Activated CD4-positive, alpha-beta memory T cell treated with anti-CD3 and anti-CD28 coated beads for 36 hours (primary cell): ENCODE measurements at places on chromosomes 13 and 19. TPM values are rescaled to one million over a fixed set of nuclear protein-coding genes. Genes with fewer than 3 reads are reported as not detected.

- DNase-seq, result no peak
- H3K4me1 ChIP-seq, result peaks cover 35% of the 10 kb centered on the region
- no peaks in the 10 kb centered on the region for H3K27me3 ChIP-seq
These were observed 151.4 kb downstream of the PDS5B start for GRCh38 chr13:32737679-32738078.

DNA sequence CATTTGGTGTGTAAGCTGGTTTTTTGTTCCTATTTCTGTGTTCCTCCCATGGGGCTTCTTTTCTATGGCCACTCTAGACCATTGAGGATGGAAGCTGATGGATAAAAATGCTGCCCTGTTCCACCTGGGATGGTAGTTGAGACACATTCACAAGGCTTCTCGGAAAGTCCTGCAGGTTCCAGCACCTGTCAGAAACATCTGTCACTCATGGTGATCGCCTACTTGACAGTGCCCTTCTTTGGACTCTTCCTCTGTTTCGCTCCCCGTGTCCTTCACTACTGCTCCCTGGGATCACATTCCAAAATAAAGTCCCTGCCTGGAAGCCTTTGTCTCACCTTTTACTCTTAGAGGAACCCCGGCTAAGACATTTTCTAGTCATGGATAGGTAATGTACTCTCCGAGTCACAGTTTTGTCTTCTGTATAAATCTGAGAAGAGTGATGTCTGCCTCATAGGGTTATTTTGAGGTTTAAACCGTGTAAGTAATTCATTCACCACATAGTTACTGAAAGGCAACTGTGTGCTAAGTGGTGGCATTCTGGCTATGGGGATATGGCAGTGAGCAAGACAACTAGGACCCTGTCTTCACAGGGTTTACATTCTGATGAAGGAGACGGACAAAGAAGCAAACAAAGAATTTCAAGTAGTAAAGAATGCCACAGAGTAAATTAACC, 21.0 kb downstream of the UBAC2 start:
- H3K27me3 ChIP-seq, result no peaks in the 10 kb centered on the region
- peak overlapping the region; percentile 18 for H3K27ac ChIP-seq
- DNase-seq, result no peak
- H3K4me3 ChIP-seq, result no peak overlapping the region

DNA sequence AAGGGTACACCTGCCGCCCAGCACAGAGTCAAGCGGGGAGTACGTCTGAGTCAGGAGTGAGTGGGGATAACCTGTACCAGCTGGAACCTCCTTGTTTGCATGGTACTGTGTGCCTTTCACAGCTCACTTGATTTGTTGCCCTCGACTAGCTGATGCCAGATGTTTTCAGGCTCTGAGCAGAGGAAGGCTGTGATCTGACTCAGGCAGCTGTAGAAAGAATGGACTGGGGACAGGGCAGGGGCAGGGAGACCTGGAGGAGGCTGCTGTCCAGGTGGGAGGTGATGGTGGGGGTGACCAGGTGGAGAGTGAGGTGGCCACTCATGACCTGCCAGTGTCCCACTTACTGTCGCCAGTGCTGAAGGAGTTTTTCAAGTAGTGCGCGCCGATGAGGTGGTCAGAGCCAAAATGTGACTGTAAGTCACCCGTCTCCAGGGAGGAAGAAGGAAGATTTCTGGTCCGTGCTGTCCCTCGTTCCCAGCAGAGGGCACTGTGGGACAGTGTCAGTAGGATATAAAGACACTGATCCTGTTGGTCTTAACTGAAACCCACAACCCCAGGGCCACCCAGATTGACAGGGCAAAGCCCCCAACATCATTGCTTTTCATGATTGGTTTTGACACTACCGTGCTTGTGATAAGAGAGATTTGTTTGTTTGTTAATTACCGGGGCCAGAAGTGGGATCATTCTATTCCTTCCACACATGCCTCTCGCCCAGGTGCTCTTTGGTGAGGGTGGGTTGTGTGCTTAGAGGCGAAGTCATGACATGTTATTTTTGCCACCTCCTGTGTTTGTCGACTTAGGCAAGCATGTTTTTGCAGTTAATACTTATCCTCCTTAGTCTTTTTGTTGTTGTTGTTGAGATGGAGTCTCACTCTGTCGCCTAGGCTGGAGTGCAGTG, 128.4 kb downstream of the DPF1 start:
- H3K36me3 ChIP-seq, result peaks cover 16% of the 10 kb centered on the region
- no peak overlapping the region for H3K4me3 ChIP-seq
- H3K27ac ChIP-seq, result no peak overlapping the region
- H3K27me3 ChIP-seq, result no peaks in the 10 kb centered on the region

DNA sequence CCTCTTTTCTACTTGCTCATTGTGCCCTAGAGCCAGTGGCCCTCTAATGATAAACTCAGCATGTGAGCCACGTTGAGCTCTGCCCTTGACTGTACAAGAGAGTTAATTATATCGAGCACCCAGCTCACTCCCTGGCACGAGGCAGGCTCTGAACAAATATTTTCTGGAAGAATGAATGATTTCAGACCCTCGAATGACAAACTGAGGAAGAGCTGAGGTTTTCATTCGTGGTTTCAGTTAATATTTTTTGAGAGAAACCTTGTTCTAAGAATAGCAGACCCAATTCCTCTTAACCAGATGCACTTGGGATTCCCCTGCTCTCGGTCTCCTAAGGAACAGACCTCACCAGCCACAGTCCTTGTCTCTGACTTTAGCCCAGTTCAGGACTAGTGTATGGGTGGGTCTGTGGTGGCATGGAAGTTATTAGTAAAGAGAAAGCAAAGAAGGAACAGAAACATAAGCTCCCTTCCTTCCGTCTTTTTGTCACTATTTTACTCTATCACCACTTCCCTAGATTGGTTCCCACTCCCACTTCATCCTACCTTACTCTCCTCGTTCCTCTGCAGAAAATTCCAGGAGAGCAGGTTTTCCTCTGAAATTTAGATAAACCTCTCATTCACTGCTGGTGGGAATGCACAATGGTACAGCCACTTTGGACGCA, 22.1 kb upstream of the WDFY2 start:
- DNase-seq, result peak; percentile 31
- H3K27me3 ChIP-seq, result peaks cover 4% of the 10 kb centered on the region
- H3K36me3 ChIP-seq, result no peaks in the 10 kb centered on the region
- peaks cover 18% of the 10 kb centered on the region for H3K4me1 ChIP-seq
- H3K4me3 ChIP-seq, result no peak overlapping the region
- H3K27ac ChIP-seq, result no peak overlapping the region

DNA sequence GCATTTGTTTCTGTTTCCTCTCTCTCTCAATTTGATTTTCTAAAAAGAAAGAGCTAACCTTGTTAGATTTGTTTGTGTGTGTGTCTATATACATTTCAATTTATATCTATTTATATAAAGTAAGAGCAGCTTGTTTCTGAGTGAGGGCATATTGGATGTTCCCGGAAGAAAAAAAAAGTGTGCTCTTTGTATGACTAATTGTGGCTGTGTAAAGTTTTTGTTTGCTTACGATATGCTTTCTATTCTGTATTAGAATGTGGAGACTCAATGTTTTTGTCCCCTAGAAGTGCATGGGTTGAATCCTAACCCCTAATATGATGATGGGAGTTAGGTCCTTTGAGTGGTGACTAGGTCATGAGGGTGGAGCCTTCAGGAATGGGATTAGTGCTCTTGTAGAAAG, 66.6 kb upstream of the C1QTNF9B start:
- DNase-seq, result no peak
- no peaks in the 10 kb centered on the region for H3K36me3 ChIP-seq
- peak overlapping the region; percentile 68 for H3K27ac ChIP-seq
- H3K4me3 ChIP-seq, result no peak overlapping the region
- H3K4me1 ChIP-seq, result peaks cover 38% of the 10 kb centered on the region
- no peaks in the 10 kb centered on the region for H3K27me3 ChIP-seq

- no peaks in the 10 kb centered on the region for H3K36me3 ChIP-seq
- no peaks in the 10 kb centered on the region for H3K27me3 ChIP-seq
- peaks cover 33% of the 10 kb centered on the region for H3K4me1 ChIP-seq
- DNase-seq, result no peak
These were observed 10.6 kb downstream of the ATP11A start for GRCh38 chr13:112700291-112701060.

- peak; percentile 42 for DNase-seq
- H3K27ac ChIP-seq, result peak overlapping the region; percentile 96
- H3K36me3 ChIP-seq, result peaks cover 75% of the 10 kb centered on the region
- no peaks in the 10 kb centered on the region for H3K27me3 ChIP-seq
- no peak overlapping the region for H3K4me3 ChIP-seq
These were observed 6.0 kb upstream of the CCDC97 start for GRCh38 chr19:41303954-41304353.

DNA sequence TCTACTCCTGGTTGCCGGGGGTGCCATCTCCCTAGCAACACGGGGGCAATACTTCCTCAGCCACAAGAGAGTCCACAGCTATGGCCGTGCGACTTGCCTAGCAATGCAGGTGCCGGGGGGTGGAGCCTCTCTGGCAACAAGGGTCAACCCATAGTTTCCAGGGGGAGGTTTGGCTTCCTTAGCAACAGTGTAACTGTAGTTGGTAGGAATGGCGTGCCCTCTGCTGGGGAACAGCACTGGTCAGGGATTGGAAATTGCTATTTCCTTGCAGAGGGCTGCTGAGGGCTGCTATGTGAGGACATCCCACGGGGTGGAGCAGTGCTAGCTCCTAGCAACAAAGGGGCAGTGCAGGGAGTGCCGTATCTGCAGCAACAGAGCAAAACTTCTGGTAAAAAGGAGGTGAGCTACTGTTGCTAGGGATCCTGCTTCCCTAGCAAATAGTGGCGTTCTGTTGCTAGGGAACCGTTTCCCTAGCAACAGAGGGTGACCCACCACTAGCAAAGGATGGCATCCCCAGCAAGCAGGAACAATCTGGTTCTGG, 7.0 kb upstream of the TMC4 start:
- no peak overlapping the region for H3K4me3 ChIP-seq
- DNase-seq, result no peak
- no peaks in the 10 kb centered on the region for H3K4me1 ChIP-seq
- H3K36me3 ChIP-seq, result peaks cover 33% of the 10 kb centered on the region

GRCh38 chr13:49218493-49219051, 1.6 kb upstream of the MLNR start:
- H3K27me3 ChIP-seq, result peaks cover 48% of the 10 kb centered on the region
- H3K27ac ChIP-seq, result no peak overlapping the region
- DNase-seq, result no peak
- peaks cover 2% of the 10 kb centered on the region for H3K36me3 ChIP-seq
- H3K4me3 ChIP-seq, result no peak overlapping the region

- H3K27ac ChIP-seq, result no peak overlapping the region
- H3K36me3 ChIP-seq, result no peaks in the 10 kb centered on the region
- peaks cover 3% of the 10 kb centered on the region for H3K4me1 ChIP-seq
- no peak overlapping the region for H3K4me3 ChIP-seq
- peaks cover 4% of the 10 kb centered on the region for H3K27me3 ChIP-seq
These were observed 19.4 kb downstream of the GPC5 start for GRCh38 chr13:91417660-91418325.

DNA sequence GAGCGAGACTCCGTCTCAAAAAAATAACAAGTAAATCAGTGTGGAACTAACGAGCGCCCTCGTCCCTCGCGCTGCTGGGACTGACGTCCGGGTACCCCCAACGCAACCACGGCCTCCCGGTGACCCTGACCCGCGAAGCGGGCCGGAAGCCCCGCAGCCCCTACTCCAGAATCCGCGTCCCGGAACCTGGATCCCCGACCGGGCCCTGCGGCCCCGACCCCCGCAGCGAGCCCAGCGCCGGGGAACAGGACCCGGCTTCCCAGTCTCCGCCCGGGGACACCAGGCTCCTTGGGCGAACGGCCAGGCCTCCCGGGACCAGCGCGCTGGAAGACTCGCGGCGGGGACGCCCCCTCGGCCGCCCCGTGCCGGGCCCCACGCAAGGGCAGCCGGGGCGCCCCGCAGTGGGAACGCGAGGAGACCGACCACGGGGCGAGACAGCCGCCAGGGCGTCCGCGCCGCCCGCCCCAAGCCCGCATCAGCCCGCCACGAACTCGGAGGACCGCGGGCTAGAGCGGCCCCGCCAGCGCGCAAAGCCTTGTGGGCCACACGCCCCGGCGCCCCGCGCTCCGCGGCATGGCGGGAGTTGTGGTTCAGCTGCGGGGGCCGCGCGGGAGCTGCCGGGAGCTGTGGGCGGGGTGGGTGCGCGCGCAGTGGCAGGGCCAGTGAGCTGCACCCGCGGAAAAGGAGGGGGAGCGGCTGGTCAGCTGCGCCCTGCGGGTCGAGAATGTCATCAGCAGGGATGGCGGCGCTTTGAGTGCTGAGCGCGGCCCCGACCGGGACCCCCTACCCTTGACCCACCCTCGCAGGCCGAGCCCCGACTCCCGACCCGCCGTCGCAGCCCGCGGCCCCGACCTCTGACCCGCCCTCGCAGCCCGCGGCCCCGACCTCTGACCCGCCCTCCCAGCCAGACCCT, 7.5 kb upstream of the MADCAM1 start:
- H3K27ac ChIP-seq, result peak overlapping the region; percentile 79
- peak; percentile 95 for DNase-seq
- no peaks in the 10 kb centered on the region for H3K36me3 ChIP-seq
- peak overlapping the region; percentile 78 for H3K4me3 ChIP-seq
- H3K4me1 ChIP-seq, result peaks cover 5% of the 10 kb centered on the region
- H3K27me3 ChIP-seq, result peaks cover 12% of the 10 kb centered on the region

DNA sequence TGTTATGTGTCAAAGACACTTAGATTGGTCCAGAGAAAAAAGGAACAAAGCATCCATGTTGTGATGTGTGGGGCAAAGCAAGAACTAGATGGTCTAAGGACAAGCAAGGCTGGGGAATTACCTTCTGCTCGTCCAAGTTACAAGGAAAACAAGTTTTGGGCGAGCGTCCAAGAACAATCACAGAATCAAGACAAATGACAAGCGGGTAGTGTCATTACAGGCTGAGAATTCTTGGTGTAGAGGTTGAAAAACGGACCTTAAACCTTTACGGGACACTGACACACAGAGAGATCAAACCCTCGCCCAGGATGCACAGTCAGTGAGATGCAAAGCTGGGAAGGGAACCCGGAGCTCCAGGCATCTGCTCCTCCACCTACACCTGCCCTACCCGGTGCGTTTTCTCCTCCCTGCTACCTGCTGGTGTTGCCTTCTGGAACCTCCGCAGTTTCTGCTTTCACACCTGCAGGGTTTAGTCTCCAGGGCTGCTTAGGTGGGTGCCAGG, 515 bp upstream of the ZNF324B start:
- H3K4me3 ChIP-seq, result peak overlapping the region; percentile 78
- H3K36me3 ChIP-seq, result peaks cover 21% of the 10 kb centered on the region
- no peak for DNase-seq
- H3K4me1 ChIP-seq, result peaks cover 21% of the 10 kb centered on the region
- H3K27ac ChIP-seq, result no peak overlapping the region

DNA sequence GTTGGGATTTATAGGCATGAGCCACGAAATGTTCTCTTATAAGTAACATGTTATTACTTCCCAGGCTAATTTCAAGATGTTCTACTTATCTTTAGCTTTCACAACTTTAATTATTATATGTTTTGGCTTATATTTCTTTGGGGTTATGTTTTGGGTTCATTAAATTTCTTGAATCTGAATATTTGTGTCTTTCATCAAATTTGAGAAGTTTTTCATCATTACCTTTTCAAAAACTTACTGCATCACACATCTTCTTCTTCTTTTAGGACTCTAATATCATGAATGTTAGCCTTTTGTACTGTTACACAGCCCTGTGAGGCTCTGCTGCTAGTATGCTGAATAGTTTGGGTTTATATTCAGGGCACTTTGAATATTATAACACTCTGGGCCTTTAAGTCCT, 9.7 kb upstream of the ZNF266 start:
- no peaks in the 10 kb centered on the region for H3K27me3 ChIP-seq
- H3K4me1 ChIP-seq, result no peaks in the 10 kb centered on the region
- peaks cover 44% of the 10 kb centered on the region for H3K36me3 ChIP-seq
- no peak overlapping the region for H3K4me3 ChIP-seq

- DNase-seq, result no peak
- no peaks in the 10 kb centered on the region for H3K27me3 ChIP-seq
- H3K4me1 ChIP-seq, result no peaks in the 10 kb centered on the region
- H3K4me3 ChIP-seq, result no peak overlapping the region
- no peak overlapping the region for H3K27ac ChIP-seq
These were observed 202.8 kb upstream of the ATXN8OS start for GRCh38 chr13:69904784-69905183.

The KLF1 gene
- 0.12 TPM for total RNA-seq

The ZNF829 gene
- total RNA-seq, result 3.8 TPM

The CYP4F8 gene
- total RNA-seq, result not detected

The HDGFL2 gene
- 47.7 TPM for total RNA-seq

The SIAH3 gene
- 0.05 TPM for total RNA-seq

The ZNF560 gene
- total RNA-seq, result not detected
